ENCODE measurements at places on chromosomes 16 and 17. TPM values are rescaled to one million over a fixed set of nuclear protein-coding genes. Genes with fewer than 3 reads are reported as not detected.

KRT35 gene
- total RNA-seq = not detected

DNA sequence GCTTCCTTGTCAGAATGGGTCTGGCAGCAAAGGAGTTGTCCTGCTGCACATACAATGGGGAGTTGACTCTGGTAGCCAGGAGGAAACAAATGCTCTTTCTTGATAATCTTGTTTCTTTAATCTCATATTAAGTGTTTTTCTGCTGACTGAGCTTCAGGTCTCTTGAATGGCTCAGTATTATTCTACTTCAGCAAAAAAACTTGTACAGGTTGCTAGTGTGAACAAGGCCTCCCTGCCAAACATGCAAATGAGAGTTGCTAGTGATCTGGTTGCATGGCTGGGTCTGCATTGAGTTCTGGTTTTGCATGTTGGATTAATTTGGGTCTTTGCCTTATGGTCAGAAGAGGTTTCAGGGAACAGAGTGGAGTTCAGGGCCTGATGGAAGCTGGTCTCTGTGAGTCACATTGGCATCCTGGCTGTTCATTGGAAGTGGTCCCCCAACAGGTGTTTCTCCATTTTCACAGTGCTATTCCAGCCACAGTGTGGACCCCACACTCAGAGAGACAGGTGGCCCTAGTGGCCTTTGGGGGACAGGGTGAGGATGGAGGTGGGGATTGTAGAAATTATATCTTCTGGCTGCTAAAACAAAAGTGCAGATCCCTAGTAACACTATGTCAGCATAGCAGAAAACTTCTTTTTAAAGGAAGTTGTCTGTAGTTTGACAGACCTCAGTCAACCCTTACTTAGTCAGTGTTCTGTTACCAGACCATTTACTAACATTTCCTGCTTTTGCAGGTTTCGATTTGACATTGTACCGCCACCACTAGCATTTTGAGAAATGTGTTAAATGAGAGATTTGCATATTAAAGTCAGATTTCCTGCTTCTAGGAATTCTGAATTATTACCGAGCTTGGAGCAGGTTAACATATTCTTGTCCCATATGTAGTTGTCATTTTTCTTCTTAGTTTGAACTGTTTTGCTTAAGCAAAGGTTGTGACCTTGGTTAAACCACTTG, 47.1 kb downstream of the EPN2 start:
- DNase-seq = no peak

DNA sequence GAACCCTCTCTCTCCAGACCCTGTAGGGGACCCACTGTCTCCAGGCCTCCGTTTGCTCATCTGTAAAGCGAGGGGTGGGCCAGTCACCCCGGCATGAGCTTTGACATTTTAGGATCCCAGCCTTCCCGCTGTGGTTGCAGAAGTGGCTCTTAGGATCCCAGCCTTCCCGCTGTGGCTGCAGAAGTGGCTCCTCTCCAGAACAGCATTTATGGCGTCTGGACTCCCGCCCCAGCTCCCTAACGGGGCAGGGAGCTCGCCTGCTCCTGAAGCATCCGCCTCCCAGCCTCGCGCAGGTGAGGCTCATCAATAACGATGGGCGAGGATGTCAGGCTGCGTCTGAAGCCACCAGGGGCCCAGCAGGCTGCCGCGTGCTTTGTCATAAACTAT, 222.3 kb upstream of the TNRC6C start:
- DNase-seq = no peak

- DNase-seq = peak; percentile 64
Measured at GRCh38 chr16:79278506-79278905, 322.0 kb downstream of the MAF start.

GRCh38 chr17:68462381-68463210, 5.3 kb upstream of the WIPI1 start:
- peak; percentile 80 for DNase-seq

All from naive thymus-derived CD4-positive, alpha-beta T cell (primary cell).